ENCODE measurements at places on chromosomes 1 and 21. TPM values are rescaled to one million over a fixed set of nuclear protein-coding genes. Genes with fewer than 3 reads are reported as not detected.

- DNase-seq, result no peak
These were observed 18.3 kb upstream of the CAPN8 start for GRCh38 chr1:223683586-223684487.

- no peak for DNase-seq
These were observed 3.6 kb upstream of the SPSB1 start for GRCh38 chr1:9289090-9289534.

GRCh38 chr1:178566187-178566586, 53.3 kb downstream of the TEX35 start:
- no peak for DNase-seq

DNA sequence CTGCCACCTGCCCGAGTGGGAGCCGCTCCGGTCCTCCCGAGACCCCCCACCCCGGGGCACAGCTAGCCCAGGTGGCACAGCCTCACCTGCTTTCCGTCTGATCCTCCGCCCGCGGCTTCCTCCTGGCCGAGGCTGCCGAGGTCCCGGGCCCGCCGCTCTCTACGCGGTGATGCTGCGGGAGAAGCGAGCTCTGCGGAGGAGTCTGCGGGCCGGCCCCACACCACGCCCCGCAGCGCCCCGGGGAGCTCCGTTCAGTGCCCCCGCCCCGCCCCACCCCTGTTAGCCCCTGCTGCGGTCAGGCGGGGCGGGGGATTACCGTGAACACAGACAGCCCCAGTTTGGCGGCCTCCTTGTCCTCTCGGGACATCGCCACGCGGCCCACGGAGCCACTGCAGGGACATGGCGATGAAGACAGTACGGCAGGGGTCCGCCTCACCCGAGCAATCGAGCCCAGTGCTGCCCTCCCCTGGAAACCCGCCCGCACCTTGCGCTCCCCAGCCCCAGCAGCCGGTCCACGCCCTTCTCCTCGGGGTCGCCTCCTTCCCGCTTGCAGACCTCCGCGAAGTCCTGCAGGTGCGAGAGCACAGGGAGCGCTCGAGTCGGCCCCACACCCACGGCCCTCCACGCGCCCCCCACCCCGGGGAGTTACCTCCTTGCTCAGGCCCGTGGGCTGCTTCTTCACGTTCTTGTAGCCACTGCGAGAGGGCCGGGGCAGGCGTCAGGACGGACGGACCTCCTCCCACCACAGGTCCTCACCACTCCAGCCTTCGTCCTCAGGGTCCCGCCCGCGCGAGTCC, 933 bp downstream of the C1orf35 start:
- DNase-seq, result peak; percentile 84

- DNase-seq, result no peak
These were observed 505.1 kb downstream of the LTN1 start for GRCh38 chr21:28487455-28488070.

- DNase-seq, result no peak
These were observed 144.1 kb upstream of the CTTNBP2NL start for GRCh38 chr1:112251766-112252506.

GRCh38 chr1:22284906-22285548, 142.1 kb upstream of the WNT4 start:
- no peak for DNase-seq

DNA sequence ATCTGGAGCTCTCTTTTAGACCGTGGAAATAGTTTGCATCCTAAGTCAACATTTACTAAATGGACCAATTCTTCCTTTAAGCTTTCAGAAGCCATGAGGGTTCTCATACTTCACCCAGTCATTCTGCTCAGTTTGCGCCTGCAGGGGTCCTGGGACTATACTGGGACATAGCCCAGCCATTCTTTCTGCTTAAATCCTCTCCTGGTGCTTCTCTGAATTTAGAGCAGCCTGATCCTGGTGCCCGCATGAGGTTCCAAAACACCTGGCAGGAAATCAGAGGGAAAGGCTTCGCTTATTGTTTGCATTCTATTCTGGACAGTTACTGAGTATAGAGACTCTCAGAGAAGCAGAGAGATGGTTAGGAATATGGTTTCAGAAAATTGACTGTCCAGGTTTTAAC, 27.0 kb downstream of the TNN start:
- DNase-seq, result no peak

DNA sequence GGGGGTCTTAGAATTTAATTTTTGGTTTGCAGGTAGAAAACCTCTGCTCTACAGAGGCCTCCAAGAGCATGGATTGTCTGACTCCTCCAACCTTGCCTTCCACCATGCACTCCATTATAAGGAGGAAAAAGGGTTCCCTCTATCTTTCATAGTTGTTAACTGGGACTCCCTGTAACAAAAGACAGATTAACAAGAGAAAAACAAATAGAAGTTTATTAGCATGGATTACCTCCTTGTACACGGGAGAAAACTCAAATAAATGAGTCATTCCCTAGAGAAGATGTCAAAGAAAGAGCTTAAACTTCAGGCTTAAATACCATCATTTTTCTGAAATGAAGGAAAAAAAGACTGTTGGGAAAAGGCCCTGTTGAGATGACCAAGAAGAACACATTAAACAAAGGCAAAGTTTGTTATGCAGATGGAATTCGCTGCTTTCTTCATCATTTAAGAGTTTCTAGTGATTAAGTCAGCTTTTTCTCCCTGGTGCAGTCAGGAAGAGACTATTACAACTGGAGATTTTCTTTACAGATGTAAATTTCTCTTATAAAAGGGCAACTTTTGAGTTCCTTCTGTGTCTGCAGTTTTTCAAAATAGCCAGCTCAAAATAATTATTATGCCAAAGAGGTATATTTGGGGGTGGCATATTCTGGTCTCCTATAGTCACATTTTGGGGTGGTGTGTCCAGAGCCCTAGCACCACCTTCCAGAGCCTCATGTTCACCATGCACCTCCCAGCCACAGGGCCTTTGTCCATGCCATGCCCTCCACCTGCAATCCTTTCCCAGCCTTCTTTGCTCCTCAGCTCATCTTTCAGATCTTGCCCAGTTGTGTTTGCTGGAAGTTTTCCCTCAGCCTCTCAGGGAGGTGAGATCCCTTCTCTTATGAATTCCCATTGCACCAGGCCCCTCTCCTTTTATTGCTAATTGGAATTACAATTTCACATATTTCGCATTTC, 63.1 kb upstream of the KLHDC7A start:
- no peak for DNase-seq

DNA sequence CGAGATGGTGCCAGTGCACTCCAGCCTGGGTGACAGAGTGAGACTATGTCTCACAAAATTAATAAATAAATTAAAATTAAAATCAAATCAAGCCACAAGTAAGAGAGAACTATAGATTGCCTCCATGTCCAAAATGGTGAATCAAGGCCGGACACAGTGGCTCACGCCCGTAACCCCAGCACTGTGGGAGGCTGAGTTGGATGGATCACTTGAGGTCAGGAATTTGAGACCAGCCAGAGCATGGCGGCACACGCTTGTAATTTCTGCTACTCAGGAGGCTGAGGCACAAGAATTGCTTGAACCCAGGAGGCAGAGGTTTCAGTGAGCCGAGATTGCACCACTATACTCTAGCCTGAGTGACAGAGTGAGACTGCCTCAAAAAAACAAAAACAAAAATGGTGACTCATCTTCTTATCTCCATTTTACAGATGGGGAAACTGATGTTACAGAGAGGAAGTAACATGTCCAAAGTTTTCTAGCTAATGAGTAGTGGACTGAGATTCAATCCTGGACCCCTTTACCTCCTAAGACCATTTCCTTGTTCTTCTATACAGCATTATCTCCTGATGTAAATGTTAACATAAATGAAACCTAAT, 99.0 kb upstream of the HNRNPU start:
- no peak for DNase-seq

DNA sequence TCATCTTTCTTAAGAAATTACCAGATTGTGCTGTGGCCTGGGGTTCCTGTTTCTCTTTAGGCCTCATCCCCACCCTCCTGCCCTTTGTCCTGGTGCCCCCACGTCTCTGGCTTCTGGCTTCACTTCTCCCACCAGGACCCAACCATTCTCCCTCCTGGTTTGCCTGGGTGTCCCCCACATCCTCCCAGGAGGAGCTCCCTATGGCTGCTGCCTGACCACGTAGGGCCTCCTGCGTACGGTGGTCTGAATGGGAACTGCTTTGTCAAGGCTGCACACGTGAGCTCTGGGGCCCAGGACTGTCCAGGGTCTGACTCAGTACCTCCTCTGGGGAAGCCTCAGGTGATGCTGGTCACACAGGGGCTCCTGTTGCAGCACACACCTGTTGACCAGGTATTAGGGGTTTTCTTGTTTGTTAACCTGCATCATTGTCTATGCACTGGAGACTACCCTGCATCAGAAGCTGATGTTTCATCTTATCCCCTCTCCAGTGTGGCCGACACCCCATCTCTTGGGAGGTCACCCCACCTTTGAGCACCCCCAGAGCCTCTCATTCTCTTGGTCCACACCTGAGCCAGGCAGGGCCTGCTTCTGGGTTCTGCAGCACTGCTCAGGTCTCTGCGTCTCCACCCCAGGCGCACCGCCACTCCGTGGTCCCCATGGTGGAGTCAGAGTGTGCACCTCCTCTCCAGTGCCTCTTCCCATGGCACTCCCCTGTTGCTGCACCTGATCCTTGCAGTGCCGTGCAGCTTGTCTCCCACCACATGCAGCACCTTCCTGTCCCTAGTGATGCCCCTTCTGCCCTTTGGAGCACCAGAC, 65.8 kb downstream of the S100B start:
- no peak for DNase-seq

DNA sequence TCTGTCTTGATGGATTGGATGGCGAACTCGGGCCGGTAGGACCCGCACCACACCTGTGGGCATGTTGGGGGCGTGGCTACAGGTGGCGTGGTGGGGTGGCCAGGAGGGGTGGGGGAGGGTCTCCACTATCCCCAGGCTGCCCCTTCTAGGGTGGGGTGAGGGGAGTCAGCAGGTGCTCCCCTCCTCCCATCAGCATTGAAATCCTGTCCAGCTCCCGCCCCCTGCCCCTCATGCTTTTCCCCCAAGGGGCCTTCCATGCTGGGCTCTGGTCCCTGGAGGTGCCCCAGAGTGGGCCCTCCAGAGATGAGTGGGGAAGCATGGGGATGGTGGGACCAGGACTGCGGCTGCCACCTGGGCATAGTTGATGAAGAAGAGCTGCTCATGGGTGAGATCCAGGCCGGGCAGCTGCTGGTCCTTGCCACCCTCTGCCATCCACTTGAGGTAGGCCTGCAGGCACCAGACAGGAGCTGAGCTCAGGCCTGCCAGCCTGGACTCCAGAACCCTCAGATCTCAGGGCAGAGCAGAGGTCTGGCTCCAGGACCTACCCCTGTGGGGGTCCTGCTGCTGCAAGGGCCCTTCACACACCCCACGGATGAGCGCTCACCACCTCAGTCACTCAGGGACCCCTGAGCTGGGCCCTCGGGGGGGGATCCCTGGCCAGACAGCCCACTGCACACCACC, 5.1 kb downstream of the PRXL2B start:
- peak; percentile 54 for DNase-seq

DNA sequence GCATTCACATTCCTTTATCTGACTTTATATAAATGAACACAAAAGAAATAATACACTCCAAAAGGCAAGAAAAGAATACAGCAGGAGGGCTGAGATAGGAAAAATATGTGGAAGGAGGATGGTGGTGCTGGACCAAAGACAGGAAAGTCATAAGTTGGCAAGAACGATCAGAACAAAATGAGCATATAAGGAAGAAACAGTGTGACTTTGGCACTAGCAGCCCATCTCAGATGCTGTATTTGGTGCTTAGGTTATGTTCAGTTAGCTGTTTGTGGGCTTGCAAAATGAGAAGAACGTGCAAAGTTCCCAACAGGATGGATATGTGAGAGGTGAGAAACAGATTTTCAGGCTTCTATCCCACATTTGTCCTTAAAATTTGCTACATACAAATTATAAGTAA, 719.8 kb upstream of the ADGRL4 start:
- no peak for DNase-seq

DNA sequence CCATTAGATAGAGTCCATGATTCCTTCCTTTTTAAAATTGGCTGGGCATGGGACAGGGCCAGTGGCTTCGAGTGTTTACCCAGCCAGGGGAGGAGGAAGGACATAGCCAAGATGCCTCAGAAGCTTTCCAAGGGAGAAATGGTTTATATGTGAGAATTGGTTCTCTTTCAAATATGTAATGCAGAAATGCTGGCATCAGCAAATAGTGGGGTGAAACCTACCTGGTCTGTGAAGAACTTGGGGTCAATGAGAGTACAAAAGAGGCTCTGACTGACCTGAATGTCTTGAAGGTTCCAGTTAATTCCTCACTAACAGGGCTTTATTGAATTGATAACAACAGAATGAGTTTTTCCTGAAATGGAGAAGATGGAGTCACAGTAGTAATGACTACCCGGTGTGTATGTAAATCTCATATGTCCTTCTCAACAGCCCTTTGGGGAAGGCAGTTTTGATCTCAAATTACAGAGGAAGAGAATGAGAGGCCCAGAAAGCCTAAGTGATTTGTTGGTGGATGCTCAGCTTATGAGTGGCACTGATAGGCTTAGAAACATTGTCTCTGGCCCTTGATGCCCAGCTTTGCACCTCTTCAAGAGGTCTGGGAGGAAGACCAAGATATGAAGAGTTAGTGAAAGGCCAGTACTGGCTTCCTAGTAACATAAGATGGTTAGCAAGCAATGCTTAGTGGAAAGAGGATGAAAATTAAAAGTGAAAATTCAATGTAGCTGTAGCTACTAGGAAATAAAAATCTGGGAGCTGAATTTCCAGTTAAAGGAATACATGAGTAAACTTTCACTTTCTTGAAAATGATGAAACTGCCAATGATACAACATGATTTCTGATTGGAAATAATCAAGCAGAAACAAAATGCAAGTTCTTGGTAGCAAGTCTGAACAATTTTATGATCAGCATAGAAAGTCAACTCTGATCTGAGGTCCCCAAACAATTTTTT, 2.7 kb downstream of the ATF3 start:
- no peak for DNase-seq

GRCh38 chr1:51799372-51799771, 79.2 kb downstream of the NRDC start:
- no peak for DNase-seq

DNA sequence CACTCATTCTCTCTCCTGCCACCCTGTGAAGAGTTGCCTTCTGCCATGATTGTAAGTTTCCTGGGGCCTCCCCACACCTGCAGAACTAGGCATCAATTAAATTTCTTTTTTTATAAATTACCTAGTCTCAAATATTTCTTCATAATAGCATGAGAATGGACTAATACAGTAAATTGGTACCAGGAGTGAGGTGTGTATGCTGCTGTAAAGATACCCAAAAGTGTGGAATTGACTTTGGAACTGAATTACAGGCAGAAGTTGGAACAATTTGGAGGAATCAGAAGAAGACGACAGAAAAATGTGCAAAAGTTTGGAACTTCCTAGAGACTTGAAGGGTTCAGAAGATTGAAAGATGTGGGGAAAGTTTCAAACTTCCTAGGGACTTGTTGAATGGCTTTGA, 308.1 kb upstream of the TMPRSS15 start:
- DNase-seq, result no peak

- DNase-seq, result no peak
These were observed 84.3 kb downstream of the ELAVL4 start for GRCh38 chr1:50193002-50193401.

The ZMYND12 gene
- not detected for total RNA-seq

The CFHR2 gene
- total RNA-seq, result not detected

The TRNP1 gene
- 13.2 TPM for total RNA-seq

The ERICH3 gene
- total RNA-seq, result 0.19 TPM

The ADORA1 gene
- 1.3 TPM for total RNA-seq

The XCL1 gene
- total RNA-seq, result not detected

The KCNE2 gene
- not detected for total RNA-seq

The KRTAP11-1 gene
- total RNA-seq, result not detected

The OLIG2 gene
- total RNA-seq, result not detected

The OR2L13 gene
- not detected for total RNA-seq

The RAB42 gene
- 4.2 TPM for total RNA-seq
